Mucosa of descending colon (tissue), 3 donors: ENCODE measurements at places on chromosomes 2 and 18.

- DNase-seq = no peak
These were observed 4.9 kb downstream of the TANC1 start for GRCh38 chr2:158973116-158973956.

- no peak for DNase-seq
These were observed 143.8 kb upstream of the ARL4C start for GRCh38 chr2:234640657-234641056.

DNA sequence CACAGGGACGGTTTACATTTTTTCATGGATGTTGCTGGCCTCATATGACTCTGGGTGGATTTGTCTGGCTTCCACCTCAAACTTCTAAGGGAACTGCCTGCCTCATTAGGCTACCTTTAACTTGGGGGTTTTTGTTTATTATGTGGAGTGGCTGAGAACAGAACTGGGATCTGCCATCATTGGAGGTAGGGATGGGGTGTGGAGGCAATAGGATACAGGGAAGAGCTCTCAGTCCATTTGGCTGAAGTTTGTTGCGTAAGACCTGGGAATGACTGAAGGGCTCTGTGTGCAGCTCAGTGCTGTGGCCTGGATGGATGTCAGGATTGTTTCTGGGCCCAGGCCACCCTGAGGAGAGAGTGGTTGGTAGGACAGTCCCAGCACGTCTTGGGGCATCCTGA, 31.2 kb downstream of the ASB1 start:
- DNase-seq = no peak

GRCh38 chr2:9085353-9085752, 81.9 kb upstream of the MBOAT2 start:
- DNase-seq = no peak

- DNase-seq = no peak
These were observed 29.4 kb upstream of the ARL5A start for GRCh38 chr2:151857650-151858049.

GRCh38 chr18:41928581-41928980, 26.5 kb upstream of the PIK3C3 start:
- no peak for DNase-seq

DNA sequence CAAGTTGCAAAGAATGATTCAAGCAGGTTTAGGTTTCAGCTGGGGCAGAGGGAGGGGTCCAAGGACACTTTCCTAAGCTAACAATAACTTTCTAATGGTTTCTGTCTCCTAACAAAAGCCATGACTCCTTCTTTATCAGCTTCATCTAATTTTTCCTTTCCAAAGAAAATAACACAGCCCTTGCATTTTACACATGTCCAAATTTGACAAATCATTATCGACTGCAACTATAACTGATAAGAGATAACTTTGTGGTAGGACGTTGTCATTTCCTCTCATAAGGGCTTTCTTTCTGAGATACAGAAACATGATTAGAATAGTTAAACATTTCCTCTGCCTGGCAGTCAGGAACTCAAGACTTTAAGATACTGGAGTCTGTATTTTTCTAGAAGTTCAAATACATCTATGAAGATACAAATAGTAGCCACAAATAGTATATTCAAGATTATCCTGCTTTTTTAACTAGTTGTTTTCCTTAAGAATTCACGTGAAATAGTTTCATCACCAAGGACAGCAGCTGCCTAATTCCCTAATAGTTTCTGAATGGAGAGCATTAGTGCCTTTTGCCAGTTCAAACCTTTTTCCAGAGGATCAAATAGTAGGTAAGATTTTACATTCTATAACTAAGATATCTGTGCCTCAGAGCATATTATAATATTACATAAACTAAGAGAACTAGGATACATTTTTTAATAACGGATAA, 263.2 kb downstream of the EXOC6B start:
- no peak for DNase-seq

- no peak for DNase-seq
These were observed 169.8 kb upstream of the ERBB4 start for GRCh38 chr2:212708355-212708754.
